ENCODE measurements at places on chromosomes 6 and 20.

GRCh38 chr6:76790045-76790796, 673.1 kb downstream of the HTR1B start:
- no peak for DNase-seq

- no peak for DNase-seq
These were observed 4.6 kb upstream of the SFT2D1 start for GRCh38 chr6:166346965-166347364.

DNA sequence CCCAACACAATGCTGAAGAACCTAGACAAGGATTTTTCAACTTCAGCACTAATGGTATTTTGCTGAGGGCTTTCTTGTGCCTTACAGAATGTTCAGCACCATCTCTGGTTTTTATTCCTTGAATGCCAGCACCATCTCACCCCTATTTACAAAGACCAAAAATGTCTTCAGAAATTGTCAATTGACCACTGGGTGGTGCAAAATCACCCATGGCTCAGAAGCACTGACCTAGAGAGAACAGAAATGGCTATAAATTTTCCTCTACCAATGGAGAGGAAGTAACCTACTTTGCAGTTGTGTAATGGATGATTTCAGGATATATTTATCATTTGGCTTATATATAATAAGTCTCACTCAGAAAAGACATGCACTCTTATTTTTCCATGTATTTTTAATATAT, 431.0 kb upstream of the IRAK1BP1 start:
- no peak for DNase-seq

DNA sequence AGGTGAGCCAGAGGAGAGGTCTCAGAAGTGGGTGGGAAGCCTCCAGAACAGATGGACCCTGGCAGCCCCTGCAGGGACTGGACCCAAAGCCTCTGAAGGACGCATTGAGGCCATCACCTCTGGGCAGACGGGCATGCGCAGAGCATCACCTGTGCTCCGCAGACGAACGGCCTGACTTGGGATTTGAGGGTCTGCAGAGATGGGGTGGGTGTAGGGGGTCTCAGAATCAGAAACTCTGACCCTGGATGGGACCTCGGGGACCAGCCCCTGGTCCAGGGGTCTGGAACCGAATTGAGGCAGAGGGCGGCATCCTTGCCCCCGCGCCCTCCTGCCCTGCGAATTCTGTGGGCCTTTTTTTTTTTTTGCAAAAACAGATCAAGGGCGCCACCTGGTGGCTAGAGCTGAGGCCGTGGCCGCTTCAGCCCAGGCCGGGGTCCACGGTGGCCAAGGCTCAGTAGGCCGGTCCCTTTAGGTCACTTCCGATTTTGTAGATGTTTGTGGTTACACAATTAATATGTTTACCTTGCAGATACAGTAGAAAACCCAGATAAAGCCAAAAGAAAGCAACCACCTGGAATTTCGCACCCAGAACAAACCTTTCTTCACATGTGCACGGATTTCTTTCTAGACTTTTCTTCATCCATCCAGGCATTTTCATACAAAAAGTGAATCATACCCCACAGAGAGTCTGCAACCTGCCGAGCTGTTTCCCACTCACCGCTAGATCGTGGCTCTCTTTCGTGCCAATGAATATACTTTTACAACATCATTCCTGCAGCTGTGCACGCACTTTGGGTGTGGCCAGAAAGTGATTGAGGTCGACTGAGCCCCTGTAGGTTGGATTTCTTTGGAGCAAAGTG, 25.9 kb downstream of the ZBP1 start:
- DNase-seq = no peak

DNA sequence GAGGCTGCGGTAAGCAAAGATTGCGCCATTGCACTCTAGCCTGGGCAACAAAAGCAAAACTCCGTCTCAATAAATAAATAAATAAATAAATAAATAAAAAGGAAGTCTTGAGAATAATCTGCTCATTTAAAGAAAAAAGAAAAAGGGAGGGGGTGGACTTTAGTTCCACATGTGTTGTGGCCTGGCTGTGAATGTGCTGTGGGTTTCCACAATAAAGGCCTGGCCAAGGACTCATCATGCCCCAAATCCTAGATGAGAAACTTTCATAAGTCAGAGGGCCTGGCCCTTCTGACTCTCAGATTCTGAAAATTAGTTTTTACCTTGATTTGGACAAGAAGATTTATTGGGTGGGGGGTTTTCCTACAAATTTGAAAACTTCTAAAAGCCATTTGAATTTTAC, 48.4 kb downstream of the RIOK1 start:
- no peak for DNase-seq

DNA sequence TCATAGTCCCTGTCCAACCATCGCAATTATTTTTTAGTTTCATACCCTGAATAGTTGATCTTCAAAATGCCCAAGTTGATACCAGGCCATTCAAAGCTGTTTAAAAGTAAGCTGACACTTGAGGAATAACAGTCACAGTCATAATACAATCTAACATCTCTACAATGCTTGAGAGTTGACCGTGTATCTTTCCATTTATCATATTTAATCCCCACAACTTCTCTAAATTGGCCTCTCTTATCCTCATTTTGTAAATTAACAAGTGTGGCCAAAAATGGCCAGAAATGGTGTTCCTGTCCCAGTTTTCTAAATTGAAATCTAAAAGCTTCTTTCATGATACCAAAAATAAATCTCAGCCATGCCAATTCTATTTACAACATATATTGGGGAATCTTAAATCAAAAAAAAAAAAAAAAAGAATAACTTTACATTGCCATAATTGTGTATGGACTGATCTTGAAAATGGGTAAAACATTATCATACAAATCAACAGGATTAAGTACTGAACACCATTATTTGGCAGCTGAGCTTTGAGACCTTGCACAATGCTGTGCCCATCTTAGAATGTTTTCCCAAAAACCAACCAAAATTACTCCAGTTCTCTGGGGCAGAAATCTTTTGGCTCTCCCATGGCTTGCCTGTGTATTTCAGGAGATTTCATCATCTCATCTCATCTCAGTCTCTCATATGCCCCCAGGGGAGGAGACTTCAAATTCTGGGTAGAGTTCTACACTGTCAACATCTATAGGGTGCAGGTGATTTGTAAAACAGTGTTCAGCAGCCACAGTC, 448.7 kb upstream of the JARID2 start:
- DNase-seq = no peak

GRCh38 chr6:45187836-45188235, 140.3 kb upstream of the RUNX2 start:
- DNase-seq = no peak

GRCh38 chr6:13012296-13012695, 295.7 kb downstream of the PHACTR1 start:
- DNase-seq = no peak

- no peak for DNase-seq
These were observed 28.1 kb upstream of the VAPB start for GRCh38 chr20:58360936-58361335.

DNA sequence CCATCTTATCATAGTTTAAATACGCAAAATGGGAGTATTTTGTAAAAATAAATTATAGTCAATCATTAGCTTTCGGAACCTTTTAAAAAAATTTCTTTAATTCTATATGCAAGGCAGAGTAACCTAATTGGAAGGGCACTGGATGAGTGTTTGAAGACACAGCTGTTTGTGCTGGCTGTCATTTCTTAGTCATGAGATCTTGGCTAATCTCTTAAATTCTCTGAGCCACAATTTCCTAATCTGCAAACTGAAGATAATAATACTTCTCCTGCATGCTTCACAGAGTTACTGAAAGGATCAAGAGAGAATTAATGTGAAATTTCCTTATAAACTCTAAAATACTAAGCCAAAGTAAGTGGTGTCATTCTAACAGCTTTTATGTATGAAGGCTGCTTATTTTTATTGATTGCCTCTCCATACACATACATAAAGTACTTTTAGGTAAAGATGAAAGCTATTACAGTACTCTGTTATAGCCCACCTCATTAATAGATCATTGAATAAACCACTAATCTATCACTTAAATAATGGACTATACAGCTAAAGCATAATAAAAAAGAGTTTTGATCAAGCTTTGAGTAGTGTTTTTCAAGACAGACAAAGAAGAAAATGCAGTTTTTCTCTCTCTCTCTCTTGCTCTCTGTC, 383.7 kb upstream of the IRAK1BP1 start:
- DNase-seq = no peak

DNA sequence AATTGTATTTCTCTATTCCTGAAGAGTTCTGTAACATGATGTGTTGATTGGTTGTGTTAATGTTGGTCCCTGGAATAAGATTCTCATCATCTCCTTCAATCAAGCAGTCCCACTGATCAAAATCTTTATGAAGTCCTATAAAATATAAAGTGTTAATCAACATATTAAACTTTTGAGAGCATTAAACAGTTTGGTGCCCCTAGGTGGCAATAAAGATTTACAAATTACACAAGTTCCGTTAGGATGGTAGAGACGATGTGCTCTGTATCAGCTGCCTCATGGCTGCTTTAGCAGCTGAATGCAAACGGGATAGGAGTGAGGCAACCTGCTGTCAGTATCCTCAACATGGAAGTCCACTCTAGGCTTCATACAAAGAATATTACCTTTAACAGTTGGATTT, 16.9 kb downstream of the TDRD6 start:
- DNase-seq = no peak

- no peak for DNase-seq
These were observed 157.8 kb upstream of the PREP start for GRCh38 chr6:105560611-105561066.

GRCh38 chr6:4319981-4320683, 184.8 kb upstream of the ECI2 start:
- no peak for DNase-seq

- DNase-seq = no peak
These were observed 115.4 kb downstream of the PFDN4 start for GRCh38 chr20:54323227-54323734.

DNA sequence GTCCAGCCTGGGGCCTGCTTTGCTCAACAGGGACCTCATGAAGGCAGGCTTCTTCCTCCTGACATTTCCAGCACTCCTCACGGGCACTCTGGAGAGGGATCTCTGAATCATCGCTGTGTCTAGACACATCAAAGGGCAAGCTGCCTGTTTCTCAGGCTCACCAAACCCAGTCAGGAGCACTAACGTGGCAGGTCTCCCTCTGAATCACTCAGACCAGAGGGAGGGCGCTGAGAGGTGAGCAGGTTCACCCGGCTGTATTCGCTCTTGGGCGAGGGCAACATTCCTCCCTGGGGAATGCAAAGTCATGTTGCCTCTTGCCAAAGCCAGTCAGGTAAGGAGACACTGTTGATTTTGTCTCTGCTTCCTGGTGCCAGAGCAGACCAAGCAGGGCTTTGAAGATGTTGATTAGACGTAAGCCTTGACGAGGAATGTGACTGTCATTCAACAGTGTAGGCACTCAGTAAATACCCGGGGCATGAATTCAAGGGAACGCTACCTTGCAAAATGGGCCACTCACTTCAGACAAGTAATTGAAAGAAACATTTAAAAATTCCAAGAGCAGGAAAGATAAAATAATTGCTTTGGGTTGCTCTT, 50.1 kb downstream of the CYP24A1 start:
- no peak for DNase-seq

DNA sequence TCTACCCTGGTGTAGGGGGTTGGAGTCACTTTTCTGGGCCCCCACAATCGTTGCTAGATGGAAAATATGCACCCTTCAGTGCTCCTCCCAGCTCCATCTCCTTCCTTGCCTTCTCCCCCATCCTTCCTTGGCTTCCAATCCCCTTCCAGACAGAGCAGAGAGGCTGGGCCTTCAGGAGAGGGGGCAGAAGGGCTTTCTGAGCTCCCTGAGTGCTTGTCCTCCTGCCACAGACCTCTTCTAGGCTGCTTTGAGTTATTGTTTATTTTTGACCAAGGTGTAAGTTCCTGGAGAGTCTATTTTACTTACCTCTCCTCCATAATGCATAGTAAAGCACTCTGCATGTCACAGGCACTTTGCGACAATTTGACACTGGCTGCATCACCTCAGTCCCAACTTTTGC, 96.4 kb upstream of the CNKSR3 start:
- no peak for DNase-seq

- no peak for DNase-seq
These were observed 7.1 kb upstream of the MYB start for GRCh38 chr6:135173989-135174484.

- no peak for DNase-seq
These were observed 423.5 kb downstream of the MEI4 start for GRCh38 chr6:78076371-78076770.

DNA sequence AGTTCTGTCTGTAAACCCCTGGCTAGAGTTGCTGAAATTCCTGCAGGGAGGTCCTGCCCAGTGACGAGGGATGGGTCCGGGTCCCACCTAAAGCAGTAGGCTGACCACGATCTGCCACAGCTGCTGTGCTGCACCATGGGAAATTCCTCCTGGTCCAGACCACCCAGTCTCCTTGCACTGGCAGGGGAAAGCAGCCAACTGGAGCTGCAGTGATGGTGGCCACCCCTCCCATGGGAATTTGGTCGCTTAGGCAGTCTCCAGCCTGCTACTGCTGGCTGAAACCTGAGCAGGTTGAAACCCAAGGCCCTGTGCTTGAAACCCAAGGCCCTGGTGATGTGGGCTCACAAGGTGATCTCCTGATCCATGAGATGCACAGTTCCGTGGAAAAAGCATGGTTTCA, 23.9 kb upstream of the MOXD1 start:
- DNase-seq = no peak

GRCh38 chr6:12440981-12441380, 150.8 kb downstream of the EDN1 start:
- no peak for DNase-seq

DNA sequence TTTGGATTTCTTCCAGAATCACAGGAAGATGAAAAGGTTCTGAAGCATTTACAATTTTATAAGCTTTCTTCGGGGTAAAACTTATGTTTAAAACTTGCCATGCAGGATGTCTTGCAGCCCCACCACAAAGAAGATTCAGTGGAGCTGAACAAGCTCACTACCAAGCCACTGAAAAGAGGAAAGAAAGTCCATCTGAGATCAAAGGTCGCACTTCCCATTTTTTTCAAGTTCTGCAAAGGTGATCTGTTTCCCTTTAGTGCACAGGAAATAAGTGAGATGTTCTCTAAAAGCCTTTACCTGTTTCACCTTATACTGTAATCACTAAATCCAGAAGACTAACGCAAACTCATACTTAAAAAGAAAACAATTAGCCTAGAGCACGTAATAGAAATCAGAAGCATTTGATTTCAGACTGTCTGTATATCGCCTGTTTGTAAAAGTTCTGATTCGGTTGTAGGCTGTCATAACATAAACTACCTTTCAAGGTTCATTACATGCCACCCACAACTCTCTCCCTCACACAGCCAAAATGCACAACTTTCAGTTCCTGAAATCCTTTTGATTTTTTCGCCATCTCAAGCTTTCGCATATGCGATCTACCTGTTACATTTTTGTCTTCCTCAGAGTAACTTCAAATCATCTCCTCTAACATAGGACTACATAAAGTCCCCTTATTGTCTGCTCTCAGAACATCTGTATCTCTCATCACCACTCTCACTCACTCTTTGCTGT, 1.8 kb downstream of the ECHDC1 start:
- no peak for DNase-seq

GRCh38 chr20:38139977-38140753, 24.9 kb downstream of the TGM2 start:
- no peak for DNase-seq

DNA sequence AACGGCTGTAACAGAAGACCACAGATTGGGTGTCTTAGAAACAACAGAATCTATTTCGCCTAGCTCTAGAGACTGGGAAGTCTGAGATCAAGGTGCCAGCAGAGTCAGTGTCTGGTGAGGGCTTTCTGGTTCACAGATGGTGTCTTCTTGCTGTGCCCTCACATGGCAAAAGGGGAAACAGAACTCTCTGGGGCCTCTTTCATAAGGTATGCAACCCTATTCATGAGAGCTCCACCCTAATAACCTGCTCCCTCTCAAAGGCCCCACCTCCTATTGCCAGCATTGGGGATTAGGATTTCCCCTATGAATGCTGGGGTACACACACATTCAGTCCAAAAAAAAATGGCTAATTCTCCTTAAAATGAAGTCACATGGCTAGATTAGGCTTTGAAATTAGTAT, 10.0 kb downstream of the TXNDC5 start:
- no peak for DNase-seq
